Activated CD4-positive, CD25-positive, alpha-beta regulatory T cell treated with anti-CD3 and anti-CD28 coated beads, Interleukin-2, amount 50 U/mL, for 16 hours (primary cell): ENCODE measurements at places on chromosomes 13 and 19.

DNA sequence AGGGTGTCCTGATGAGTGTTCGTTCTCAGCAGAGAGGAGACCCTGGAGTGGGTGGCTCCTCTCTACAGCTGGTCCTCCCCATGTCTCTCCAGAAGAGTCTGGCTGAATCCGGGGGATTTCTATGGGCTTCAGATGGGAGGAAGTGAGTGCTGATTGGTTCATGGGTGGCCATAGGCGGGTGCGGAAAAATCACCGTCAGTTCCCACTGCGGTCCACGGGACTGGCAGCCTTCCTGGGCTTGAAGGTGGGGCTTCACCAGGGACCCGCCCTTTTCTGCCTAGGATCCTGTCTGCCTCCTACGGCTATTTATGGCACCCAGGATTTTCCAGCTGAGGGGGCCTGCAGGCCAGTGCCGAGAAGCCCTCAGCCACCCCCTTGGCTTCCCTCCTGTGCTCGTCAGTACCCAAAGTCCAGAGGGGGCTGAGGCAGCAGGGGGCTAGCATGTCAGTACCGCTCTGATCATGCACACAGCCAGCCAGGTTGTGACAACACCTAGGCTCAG, 18.4 kb downstream of the CPB2 start:
- DNase-seq: no peak

DNA sequence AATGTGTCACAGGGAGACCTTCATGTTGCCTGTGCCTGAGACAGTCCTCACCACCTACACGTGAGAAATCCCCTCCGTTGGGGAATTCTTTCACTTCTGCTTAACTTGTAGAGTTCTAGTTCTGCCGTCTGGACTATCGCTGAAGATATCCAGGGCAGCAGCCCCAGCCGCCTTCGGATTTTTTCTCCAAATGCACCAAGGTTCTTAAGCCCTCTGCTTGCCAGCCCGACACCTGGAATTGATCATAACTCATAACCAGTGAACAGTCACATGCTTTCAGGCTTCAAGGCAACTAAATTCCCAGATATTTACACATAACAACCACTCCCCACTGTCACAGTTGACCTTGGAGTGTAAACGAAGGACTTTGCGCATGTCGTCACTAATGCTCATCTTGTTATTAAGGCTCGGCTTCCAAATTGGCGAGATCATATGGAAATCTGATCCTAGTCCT, 114.4 kb downstream of the RAB20 start:
- DNase-seq: no peak

GRCh38 chr13:32390048-32390447, 37.9 kb downstream of the N4BP2L1 start:
- no peak for DNase-seq

- no peak for DNase-seq
Measured at GRCh38 chr13:44354884-44355283, 18.7 kb upstream of the SERP2 start.

- no peak for DNase-seq
Measured at GRCh38 chr13:41577436-41577835, 120.1 kb downstream of the RGCC start.

DNA sequence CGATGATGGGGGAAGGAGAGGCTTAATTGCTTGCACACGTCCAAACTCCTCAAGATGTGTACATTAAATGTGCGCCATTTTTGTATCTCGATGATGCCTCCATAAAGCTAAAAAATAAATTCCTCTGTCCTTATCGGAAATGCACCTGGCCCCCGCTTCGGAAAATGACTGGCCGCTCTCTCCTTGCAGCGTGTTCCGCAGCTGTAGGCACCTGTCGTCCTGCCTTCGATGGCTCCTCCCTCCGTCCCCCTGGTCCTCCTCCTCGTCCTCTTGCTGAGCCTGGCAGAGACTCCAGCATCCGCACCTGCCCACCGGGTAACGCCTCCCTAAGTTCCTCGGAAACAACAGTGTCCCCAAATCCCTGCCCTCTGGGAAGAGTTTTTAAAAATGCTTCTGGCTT, 1.1 kb downstream of the GALP start:
- no peak for DNase-seq

GRCh38 chr19:34393629-34394028, 10.6 kb upstream of the PDCD2L start:
- DNase-seq: no peak

- DNase-seq: no peak
Measured at GRCh38 chr13:36918246-36919131, 1.5 kb downstream of the SMAD9 start.
